ENCODE measurements at places on chromosomes 3 and 15.
A peak's percentile ranks its signal among the peaks of the same experiment; 100 is the strongest.

- DNase-seq: no peak
These were observed 366.3 kb downstream of the TIGIT start for GRCh38 chr3:114660124-114660523.

DNA sequence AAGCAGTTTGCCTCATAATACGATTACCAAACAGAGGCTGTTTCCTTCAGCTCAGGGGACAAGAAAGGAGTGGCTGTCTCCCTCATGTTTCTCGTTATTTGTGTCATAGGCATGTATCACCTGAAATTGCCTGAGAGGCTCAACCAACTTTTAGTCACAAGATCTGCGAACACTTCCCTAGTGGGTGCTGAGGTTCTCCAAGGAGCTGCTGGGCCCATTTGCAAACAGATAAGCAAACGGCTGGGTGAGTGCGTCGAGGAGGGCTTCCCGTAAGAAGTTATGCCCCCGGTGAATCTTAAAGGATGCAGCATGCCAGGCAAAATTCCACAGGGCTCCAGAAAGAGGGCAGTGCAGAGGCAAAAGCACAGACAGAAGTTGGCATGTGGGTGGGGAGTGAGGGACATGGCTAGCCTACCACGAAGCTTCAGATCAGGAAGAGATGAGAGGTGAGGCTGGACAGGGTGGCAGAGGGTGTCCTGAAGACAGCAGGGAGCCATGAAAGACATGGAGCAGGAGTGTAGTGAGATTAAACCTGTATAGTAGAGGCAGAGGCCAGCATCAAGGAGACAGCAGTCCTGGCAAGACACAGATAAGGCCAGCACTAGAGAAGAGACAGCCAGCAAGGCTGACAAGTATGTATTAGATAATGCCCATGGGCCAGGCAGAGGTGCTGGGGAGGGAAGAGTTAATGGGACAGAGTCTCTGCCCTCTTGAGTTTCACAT is 4.0 kb upstream of the GP9 start:
- no peak for DNase-seq

- DNase-seq: peak; percentile 71
These were observed 4.5 kb upstream of the IL17RC start for GRCh38 chr3:9912294-9912935.

DNA sequence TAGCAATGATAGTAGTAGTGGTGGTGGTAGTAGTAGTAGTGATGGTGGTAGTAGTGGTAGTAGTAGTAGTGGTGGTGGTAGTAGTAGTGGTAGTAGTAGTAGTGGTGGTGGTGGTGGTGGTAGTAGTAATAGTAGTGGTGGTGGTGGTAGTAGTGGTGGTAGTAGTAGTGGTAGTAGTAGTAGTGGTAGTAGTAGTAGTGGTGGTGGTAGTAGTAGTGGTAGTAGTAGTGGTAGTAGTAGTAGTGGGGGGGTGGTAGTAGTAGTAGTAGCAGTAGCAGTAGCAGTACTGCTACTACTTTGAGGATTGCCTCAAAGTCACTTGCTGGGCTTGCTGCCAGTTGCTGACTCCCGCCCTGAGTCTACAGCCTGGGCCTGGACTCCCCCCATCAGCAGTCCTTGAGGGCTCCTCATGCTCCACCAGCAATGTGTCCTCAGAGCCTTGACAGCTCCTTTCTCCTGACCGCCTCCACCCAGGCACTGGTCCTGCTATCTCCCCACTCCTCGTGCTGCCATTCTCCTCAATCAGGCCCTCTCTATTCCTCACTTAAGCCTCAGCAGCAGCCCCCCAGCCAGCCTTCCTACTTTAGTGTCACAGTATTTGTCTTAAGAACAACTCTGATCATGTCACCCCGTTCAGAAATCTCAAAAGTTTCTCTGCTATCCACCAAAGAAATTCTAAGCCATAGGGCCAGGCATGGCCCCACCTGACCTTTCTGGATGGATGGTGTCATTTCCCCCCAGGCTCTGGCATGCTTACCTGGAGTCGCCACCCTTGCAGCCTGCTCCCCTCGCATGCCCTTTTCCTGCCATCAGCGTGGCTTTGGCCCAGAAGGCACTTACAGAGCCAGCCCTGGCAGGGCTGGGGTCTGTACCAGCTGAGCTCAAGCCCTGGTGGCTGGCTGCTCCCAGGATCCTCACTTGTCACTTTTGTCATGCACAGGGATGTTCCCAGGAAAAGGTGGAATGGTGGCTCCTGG is 45.6 kb downstream of the DLEC1 start:
- no peak for DNase-seq

DNA sequence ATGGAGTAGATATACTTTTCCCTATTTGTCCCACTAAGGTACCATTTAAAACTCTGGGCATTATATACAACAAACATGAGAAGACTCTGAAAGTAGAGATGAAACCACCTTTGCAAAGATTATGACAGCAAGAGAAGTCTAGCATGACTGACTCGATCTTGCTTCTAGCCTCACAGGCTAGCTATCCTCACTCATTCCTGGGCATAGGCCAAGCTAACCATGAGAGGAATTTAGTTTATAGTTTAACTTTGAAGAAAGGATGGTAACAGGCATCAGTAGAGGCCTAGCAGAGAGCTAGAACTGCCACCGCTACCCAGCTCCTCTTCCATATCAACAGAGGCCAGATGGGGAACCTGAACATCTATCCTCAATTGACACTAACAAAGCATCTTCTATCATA is 63.5 kb upstream of the FSIP1 start:
- no peak for DNase-seq

- DNase-seq: no peak
These were observed 20.0 kb downstream of the GPD1L start for GRCh38 chr3:32126305-32127015.

DNA sequence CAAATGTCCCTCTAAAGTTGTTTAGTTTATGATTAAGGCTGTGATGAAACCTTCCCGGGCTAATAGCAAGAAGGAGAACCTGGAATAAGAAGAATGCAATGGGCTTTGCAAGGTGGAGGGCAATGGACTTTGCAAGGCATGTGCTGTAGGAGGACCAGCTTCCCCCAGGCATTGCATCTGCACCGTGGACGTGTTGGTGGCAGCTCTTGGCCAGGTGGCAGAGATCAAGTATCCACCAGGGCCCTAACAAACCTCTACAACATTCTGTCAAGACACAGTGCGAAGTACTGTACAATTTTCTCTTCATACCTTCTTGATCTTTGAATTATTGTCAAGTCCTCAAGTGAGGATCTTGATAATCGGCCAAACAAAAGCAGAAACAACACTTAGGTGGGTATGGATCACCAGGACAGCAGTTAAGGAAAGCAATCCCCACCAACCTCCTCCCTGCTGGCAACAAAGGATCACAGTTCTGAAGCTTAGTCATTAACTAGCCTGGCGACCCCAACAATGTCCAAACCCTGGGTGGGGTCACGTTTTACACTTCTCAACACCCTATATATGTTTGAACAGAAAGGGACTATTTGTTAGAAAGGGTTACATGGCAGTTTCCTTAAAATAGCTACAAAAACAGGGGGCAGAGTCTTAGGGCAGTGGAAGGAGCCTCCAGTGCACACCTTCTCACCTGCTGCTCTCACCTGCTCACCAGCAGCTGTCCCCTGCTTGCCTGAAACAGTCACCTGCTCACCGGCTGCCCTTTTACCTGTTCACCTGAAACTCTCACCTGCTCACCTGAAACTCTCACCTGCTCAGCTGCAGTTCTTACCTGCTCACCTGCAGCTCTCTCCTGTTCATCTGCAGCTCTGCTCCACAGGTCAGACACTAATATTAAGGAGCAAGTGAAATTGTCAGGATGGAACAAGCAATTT is 137.9 kb upstream of the LIPC start:
- DNase-seq: no peak

GRCh38 chr3:124229420-124229819 is 237.5 kb upstream of the ROPN1 start:
- no peak for DNase-seq

DNA sequence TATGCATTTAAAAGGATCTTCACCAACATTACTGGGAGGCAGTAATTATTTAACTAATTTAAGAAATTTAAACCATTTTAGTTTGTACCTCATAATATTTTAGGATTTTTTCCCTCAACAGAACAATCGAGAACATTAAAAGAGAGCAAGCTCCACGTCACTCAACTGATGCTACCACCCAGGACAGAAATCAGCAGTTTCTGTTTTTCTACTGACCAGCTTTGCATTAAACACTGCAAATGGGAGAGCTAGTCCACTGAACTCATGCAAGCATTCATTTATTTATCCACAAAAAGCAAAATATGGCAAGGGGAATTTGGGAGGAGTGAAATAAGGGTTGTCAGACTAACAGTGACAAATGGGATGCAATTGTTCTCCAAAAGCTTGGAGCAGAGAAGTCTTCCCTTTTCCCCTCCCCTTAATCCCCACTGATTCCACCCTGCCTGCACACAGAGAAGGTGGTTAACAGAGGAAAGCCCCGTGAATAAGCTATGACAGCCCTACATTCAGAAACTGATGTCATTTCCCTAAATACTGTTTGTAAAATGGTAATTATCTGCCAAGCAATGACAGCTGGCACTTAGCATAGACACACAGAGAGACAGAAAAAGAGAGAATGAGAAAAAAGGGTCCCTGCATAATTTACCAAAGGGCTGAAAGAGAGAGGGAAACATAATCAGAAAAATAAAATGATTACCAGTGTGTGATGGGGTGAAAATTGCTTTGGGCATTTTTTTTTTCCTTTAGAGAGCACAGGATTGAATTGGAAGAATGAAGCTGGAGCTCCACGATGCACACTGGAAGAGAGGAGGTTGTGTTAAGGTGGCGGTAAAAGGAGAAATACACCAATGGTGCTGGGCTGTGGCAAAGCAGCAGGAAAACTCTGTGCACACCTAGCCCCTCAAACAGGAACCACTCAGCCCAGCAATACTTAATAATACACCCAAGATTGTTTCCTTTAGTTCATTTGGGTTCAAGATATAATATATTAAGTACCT is 777.4 kb downstream of the TUSC7 start:
- no peak for DNase-seq

DNA sequence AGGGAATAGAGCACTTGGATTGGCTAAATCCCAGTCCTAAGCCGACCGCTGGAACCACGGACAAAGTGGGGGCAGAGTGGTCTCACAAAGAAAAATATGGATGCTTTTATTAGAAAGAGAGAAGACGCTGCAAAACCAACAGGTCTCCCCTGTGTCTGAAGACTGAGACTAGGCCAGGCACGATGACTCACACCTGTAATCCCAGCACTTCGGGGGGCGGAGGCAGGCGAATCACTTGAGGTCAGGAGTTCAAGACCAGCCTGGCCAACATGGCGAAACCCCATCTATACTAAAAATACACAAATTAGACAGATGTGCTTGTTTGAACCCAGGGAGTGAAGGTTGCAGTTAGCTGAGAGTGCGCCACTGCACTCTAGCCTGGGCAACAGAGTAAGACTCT is 61.8 kb downstream of the ZDHHC19 start:
- no peak for DNase-seq

GRCh38 chr3:128073807-128074206 is 21.6 kb downstream of the SEC61A1 start:
- no peak for DNase-seq

GRCh38 chr3:136276049-136276755 is 26.1 kb downstream of the PCCB start:
- DNase-seq: no peak

DNA sequence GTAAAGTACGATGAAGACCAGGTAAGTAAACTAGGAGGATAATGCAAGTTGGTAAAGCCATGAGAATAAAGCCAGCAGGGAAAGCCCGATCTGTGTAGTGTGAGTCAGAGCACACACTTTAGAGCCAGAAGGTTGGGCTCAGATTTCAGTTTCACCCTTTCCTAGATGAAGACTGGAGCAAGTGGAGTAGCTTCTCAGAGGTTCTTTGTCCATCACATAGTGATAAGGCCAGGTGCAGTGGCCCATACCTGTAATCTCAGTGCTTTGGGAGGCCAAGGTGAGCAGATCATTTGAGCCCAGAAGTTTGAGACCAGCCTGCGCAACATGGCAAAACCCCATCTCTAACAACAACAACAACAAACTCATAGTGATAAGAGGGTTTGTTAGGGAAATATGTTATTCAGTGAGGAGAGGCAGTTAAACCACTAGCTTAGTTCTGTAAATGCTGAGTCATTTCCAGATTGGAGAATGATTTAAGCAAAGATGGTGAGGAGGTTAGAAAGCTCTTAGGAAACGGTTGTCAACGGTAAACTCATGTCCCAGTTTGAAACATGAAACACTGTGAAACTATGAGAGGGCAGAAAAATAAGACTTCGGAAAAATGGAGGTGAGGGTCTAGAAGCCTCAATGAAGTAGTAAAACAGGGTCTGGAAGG is 39.0 kb downstream of the IL12A start:
- peak; percentile 71 for DNase-seq

- DNase-seq: no peak
These were observed 11.7 kb upstream of the LACTB start for GRCh38 chr15:63109920-63110319.

GRCh38 chr3:10815487-10815886 is 541 bp upstream of the SLC6A11 start:
- DNase-seq: no peak

GRCh38 chr15:100873029-100873677 is 6.5 kb upstream of the ALDH1A3 start:
- peak; percentile 74 for DNase-seq

- peak; percentile 58 for DNase-seq
These were observed 311.4 kb downstream of the EPHB1 start for GRCh38 chr3:135106445-135106844.

DNA sequence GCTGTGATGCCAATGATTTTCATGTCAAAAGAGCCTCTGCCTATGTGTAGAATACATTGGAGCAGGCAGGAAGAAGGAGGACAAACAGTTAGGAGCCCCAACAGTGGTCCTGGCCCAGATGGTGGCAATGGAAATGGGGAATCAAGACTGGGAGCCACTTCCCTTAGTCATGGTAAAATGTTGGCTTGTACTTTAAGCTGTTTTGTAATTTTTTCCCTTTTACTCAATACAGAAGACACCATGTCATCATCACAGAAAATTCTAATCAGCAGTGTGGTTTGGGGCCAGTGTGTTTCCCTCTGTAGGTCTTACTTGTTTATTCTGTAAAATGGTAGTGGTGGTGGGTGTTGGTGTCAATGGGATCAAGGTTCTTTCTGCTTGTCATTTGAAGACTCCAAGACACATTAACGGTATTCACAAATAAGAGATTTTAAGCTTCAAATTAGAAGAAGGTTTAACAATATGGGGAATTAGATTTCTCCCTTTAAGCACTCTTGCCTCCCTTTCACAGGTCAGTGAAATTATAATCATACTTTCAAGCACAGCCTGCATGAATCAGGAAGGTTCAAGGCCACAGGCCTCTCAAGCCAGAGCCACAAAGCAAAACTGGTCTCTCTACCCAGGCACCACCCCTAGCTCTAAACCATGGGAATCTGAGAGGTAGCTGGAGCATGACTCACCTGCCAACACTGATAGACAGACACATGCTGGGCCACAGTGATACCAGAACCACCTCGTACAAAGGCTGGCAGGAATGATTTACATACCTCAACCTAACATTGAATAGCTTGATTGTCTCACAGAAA is 24.9 kb downstream of the SIAH2 start:
- no peak for DNase-seq

- DNase-seq: no peak
These were observed 36.0 kb upstream of the CBLB start for GRCh38 chr3:105904678-105905284.

DNA sequence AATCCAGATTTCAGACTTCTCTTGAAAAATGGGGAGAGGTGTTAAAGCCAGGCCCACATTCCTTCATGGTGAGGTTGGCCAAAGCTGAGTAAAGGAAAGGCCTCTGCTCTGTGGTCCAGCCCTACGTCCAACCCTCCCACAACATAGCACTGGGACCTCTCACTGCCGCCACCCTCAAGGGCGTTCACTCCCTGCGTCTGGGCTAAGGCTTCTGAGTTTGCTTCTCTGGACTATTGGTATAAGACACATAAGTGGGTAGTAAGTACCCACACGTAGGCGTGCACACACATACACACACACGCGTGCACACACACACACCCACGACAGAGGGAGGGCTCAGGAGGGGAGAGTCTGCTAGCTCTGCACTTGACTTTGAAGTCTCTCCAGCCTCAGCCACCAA is 80.2 kb upstream of the PXYLP1 start:
- DNase-seq: no peak

Data from hematopoietic multipotent progenitor cell (in vitro differentiated cells).